ENCODE measurements at places on chromosomes 4 and X.

GRCh38 chr4:105174098-105174497, 27.4 kb downstream of the TET2 start:
- no peak for DNase-seq
- peaks cover 47% of the 10 kb centered on the region for H3K36me3 ChIP-seq
- no peak overlapping the region for H3K4me3 ChIP-seq

DNA sequence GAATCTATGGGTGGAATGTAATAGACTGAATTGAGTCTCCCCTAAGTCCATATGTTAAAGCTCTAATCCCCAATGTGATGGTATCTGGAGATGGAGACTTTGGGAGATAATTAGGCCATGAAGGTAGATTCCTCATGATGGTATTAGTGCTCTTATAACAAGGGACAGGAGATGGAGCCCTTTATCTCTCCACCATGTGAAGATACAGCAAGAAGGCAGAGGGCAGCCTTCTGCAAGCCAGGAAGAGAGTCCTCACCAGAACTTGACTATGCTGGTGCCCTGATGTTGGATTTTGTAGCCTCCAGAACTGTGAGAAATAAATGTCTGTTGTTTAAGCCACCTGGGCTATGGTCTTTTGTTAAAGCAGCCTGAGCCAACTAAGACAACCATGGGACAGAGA, 76.4 kb upstream of the F8A3 start:
- H3K4me1 ChIP-seq, result no peaks in the 10 kb centered on the region
- DNase-seq, result no peak
- H3K27me3 ChIP-seq, result no peaks in the 10 kb centered on the region
- H3K36me3 ChIP-seq, result peaks cover 10% of the 10 kb centered on the region
- no peak overlapping the region for H3K27ac ChIP-seq
- no peak overlapping the region for H3K4me3 ChIP-seq

GRCh38 chrX:40514376-40514775, 66.4 kb upstream of the ATP6AP2 start:
- no peaks in the 10 kb centered on the region for H3K36me3 ChIP-seq
- H3K27ac ChIP-seq, result no peak overlapping the region
- no peak for DNase-seq
- H3K4me1 ChIP-seq, result no peaks in the 10 kb centered on the region

DNA sequence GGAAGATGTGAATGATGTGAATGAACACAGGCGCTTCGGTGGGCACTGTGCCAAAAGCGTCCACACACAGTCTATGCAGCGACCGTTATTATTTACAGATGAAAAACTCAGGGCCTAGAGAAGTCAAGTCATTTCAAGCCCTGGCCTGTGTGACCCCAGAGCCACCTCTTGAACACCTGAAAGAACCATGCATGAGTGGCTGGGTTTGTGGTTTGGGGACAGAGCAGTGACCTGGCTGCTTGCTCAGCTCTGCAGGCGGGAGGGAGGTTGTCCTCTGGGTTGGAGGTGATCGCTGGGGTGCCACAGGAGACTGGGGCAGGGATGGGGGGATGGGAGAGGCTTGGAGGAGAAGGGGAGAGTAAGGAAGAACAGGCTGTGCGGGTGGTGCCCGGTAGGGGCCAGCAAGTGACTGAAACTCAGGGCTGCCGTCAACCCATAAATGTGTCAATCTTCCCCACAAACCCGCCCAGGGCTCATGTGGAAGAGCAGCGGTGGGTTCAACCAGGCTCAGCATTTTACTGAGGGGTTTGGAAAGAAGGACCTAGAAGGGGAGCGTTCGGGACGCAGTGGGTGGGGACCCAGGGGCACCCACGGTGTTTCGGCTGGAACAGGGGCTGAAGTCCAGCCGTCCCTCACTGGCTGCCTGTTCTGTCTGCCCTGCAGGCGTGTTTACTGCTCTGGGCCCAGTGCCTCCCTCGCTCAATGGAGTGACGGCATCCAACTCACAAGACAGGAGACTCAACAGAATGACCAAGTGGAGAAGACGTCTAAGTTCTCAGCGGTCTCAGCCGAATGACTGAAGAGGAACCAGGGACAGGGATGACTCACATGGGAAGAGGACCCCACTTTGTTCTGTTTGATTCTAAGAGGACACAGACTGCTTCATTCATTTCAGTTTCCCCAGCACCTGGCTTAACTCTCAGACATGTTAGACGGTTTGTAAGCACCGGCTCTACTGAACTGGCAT, 167.8 kb downstream of the AFAP1 start:
- peaks cover 10% of the 10 kb centered on the region for H3K36me3 ChIP-seq
- H3K27me3 ChIP-seq, result peaks cover 2% of the 10 kb centered on the region
- no peak for DNase-seq
- H3K4me3 ChIP-seq, result no peak overlapping the region

DNA sequence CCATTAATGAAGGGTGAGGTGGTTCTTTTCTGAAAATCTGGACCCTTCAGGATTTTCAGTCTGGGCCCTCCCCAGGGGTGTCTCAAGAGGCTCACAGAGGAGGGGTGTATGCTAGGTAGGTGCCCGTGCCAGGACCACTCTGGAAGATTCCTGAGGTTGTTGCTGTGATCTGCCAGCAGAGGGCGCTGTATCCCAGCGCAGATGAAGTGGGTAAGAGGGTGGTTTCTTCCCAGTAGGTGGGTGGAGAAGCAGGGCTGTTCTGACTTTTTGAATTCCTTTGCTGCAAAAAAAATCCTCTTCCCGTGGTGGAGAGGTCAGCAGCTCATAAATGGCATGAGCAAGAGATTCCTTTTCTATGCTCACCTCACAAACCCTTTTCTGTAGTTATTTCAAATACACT, 51.1 kb downstream of the SCML1 start:
- H3K27me3 ChIP-seq, result no peaks in the 10 kb centered on the region
- H3K4me3 ChIP-seq, result no peak overlapping the region
- H3K36me3 ChIP-seq, result no peaks in the 10 kb centered on the region

- H3K27ac ChIP-seq, result no peak overlapping the region
- no peak for DNase-seq
- no peaks in the 10 kb centered on the region for H3K4me1 ChIP-seq
Observed at GRCh38 chr4:168917138-168917779, 92.8 kb downstream of the CBR4 start.

- no peaks in the 10 kb centered on the region for H3K36me3 ChIP-seq
- no peak overlapping the region for H3K4me3 ChIP-seq
- H3K4me1 ChIP-seq, result no peaks in the 10 kb centered on the region
- no peak overlapping the region for H3K27ac ChIP-seq
Observed at GRCh38 chr4:8317474-8317873, 47.9 kb downstream of the HTRA3 start.

DNA sequence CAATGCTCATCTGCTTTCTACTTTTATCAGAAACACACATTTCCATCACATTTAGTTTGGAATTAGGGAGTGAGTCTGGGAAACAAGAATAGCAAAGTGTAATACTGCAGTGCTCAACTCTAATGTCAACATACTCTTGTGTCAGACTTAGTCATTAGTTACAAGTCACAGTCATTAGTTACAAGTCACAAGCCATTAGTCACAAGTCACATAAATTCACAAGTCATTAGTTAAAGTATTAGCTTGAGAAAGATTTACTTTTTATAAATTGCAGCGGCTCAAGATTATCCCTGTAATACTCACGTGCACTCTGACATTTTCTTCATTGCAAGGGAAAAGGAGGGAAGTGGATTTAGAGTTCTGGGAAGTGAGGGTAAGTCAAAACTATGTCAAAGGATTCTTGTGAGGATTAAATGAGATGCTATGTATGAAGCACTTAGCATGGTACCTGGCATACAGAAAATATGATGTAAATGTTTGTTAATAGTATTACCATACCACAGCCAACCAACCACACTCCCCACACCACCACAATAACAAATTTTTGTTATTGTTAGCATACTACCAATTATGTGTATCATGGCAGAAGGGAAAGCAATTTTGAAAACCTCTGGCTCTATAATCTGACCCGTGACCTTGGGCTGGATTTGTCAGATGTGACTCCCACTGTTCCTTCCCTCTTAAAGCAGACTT, 116.6 kb downstream of the ARHGAP24 start:
- H3K36me3 ChIP-seq, result no peaks in the 10 kb centered on the region
- no peak for DNase-seq
- H3K27ac ChIP-seq, result no peak overlapping the region
- H3K4me1 ChIP-seq, result no peaks in the 10 kb centered on the region

DNA sequence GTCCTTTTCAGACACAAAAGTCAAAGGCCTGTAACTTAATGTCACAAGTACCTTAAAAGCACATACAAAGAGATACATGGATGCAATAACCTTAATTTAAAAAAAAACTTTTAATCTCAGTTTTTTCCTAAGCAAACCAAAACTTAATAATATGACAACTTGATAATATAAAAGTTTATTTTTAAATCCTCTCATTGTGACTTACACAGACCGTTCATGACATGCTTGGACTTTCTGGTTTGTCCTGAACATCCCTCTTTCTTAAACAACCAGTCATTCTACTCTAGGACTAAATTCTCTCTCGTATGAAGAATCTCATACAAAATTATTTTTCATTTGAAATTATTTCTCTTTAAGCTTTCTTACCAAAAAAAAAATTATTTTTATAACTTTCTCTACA, 43.1 kb upstream of the CYP2U1 start:
- H3K4me1 ChIP-seq, result no peaks in the 10 kb centered on the region
- H3K27me3 ChIP-seq, result no peaks in the 10 kb centered on the region
- no peak overlapping the region for H3K4me3 ChIP-seq
- H3K27ac ChIP-seq, result no peak overlapping the region
- no peak for DNase-seq
- H3K36me3 ChIP-seq, result no peaks in the 10 kb centered on the region

DNA sequence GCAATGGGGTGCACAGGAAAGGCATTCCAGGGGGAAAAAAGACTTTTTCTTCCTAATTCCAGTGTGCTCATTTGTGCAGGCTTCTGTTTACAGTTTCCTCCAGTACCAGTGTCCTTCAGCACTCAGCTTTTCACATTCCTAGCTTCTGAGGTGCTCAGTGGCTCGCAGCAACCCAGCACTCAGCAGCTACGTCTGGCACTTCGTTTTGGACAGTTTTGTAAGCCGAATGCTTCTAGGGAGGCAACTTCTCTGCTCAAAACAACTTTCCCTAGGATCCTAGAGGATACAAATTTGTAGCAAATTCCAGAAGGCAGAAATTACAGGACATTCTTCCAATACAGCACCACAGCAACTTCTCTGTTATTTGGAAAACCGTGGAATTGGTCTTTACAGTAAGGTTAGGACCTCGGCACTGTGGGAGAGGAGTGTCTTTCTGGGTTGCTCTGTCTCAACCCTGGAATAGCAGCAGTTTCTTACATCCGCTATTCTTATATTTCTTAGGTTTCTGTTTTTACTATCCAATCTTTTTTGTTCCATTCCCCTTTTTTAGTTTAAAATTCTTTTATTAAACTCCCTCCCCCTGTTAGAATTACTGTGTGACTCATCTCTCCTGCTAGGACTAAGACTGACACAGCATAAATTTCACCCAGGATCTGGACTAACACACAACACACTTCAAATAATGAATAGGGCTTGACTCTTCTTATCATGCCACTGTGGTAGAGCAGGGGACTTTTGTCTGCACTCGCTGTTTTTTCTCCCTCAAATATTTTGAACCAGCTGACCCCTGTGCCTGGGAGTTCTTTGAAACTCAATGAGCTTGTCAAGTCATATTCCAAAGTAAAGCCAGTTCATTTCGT, 1314.7 kb downstream of the FSTL5 start:
- H3K27ac ChIP-seq, result no peak overlapping the region
- no peak overlapping the region for H3K4me3 ChIP-seq
- no peaks in the 10 kb centered on the region for H3K36me3 ChIP-seq
- no peaks in the 10 kb centered on the region for H3K4me1 ChIP-seq
- no peak for DNase-seq
- H3K27me3 ChIP-seq, result no peaks in the 10 kb centered on the region

- H3K4me3 ChIP-seq, result no peak overlapping the region
- DNase-seq, result no peak
- H3K36me3 ChIP-seq, result no peaks in the 10 kb centered on the region
- H3K4me1 ChIP-seq, result no peaks in the 10 kb centered on the region
Observed at GRCh38 chrX:106862972-106863688, 40.0 kb downstream of the RIPPLY1 start.
